ENCODE measurements at places on chromosomes 12 and 14.

DNA sequence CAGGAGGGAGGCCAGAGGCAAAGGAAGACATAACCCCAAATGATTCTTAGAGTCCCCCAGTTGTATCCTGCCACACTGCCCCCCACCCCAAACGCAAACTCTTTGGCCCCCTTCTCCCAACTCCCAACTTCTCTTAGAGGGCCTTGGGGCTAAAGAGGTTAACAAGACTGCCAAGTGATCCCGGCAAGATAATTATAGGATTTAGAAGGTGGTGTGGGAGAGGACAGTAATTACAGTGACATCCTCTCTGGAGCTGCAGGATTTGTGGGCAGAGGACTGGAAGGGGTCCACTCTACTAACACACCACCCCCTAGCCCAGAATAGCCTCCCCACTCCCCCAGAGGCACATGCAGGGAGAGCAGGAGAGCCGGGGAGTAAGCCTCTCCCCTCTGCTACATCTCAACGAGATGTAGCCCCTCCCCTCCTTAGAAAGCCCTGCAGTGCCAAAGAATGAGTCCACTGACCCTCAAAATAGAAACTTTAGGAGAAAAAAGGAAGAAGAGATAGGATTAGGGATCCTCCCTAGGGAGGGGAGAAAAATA lies 5.3 kb upstream of the GDF11 start:
- DNase-seq = no peak

DNA sequence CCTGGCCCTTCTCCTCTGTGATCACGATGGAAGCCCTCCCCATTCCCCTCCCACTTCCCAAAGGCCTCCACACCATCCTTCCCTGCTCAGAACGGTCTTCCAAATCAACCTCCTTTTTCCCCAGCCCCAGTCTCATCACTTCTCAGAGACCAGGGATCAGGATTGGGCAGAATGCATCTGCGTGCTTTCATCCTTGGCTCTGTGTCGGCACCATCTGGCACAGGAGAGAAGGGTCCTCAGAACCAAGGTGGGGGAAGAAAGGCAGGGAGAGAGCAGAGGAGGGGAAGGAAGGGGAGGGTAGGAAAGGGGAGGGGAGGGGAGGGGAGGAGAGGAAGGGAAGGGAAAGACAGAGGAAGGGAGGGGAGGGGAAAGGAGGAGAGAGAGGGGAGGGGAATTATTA lies 52.4 kb upstream of the FICD start:
- DNase-seq = no peak

DNA sequence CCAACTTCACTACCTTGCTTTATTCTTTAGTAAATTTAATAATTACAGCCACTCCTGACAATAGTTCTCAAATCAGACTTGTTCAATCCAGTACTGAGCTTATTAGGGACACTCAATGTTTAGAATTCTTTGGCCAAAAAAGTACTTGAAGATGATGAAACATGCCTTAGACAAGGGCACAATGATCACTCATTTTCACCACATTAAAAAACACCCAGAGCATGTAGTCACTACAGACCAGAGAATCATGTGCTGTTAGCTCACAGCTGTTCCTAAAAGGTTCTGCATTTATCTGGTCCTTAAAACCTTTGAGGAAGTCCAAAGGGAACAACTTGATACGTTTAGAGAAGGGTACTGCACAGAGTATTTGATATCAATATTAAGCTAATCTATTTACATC lies 98.7 kb downstream of the INSM2 start:
- DNase-seq = no peak

GRCh38 chr14:99125616-99126431 lies 146.2 kb downstream of the BCL11B start:
- no peak for DNase-seq

DNA sequence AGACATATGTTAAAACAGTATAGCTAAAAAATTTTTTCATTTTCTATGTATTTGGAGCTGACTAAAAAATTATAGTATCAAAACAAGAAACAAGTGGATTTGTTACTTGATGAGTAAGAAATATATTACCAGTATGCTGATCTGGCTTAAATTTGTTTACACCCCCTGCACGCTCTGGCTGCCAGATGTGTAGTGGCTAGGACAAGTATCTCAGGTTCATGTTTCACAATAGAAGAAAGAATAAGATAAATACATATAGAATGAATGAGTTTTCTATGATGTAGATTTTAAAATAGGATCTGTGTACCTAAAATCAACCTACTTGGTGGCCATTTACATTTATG lies 13.1 kb downstream of the NAA30 start:
- no peak for DNase-seq

- DNase-seq = peak; percentile 13
Observed at GRCh38 chr12:27821259-27821973, 41.4 kb upstream of the MANSC4 start.

DNA sequence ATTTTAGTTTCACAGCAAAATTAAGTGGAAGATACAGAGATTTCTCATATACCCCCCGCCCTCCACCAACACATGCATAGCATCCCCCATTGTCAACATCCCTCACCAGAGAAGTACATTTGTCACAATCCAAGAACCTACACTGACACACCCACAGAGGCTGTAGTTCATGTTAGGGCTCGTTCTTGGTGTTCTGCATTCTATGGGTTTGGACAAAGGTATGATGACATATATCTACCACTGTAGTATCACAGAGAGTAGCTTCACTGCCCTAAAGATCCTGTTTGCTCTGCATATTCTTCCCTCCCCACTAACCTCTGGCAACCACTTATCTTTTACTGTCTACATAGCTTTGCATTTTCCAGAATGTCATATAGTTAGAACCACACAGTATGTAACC lies 444.6 kb upstream of the DCN start:
- DNase-seq = no peak

GRCh38 chr12:99766408-99766807 lies 118.9 kb downstream of the GARIN6 start:
- DNase-seq = no peak

DNA sequence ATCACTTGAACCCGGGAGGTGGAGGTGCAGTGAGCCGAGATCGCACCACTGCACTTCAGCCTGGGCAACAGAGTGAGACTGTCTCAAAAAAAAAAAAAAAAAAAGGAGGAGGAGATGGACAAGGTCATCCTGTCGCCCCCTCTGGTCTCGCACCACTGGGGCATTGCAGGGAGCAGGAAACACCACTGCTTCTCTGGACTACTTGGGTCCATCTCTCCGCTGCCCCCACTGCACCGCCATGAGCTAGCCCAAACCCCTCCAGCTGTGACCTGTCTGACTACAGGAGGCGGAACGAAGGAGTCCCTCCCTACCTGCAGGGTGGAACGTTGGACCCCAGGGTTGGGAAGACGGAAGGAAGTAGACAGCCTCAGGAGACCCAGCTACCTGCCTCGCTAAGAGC lies 18.2 kb upstream of the FAM222A start:
- DNase-seq = no peak

- no peak for DNase-seq
Observed at GRCh38 chr12:127785986-127786590, 480.9 kb upstream of the TMEM132C start.

DNA sequence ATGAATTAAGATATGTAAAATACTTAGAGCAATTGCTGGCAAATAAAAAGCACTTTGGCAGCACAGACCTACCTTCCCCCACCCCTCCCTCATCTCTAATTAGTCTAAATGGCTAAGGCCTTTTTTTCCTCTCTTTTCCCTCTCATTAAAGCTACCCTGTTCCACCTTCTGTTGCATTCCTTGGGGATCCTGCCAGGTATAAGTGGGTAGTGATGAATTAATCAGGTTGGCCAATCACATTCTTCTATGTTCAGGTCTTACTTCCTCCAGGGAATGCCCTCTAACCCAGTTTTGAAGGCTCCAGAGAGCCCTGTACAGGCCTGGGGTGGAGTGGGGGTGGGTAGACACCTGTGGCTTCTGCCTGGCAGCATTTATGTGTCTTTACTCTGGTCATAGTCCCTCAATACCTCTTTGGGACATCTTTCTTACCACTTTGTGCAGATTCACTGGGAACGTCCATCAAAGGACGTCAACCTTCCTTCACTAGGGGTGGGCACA lies 28.4 kb downstream of the HSPB8 start:
- no peak for DNase-seq

DNA sequence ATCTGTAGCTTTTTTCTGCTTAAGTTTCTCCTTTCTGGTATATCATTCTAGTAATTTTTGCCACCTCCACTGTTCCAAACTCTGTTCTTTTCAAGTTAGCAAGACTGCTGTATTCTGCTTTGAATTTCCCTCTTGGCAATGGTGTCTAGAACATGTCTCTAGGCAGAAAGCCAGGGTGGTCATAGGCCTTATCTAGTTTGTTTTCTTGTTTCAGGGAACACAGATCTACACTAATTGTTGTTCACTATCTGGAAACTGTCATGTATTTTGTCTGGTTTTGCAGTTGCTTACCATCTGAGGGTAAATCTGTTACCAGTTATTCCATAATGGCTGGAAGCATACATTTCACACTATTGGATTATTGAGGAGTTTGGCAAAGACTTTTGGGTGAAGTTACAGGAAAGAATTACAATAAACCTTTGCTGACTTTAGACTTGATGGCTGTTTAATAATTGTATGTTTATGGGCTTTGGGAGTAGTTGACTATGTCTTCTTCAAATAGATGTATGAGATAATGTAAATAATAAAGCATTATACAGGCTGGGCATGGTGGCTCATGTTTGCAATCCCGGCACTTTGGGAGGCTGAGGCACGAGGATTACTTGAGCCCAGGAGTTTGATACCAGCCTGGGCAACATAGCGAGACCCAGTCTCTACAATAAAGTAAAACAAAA lies 41.4 kb downstream of the FUT8 start:
- no peak for DNase-seq

All from T-helper 1 cell (primary cell).